Activated CD4-positive, alpha-beta T cell treated with anti-CD3 and anti-CD28 coated beads, Interleukin-2, amount 10 ng/mL, durations not matched to agents 7 days and 5 days (primary cell): ENCODE measurements at places on chromosomes 1 and 21. TPM values are rescaled to one million over a fixed set of nuclear protein-coding genes. Genes with fewer than 3 reads are reported as not detected.

DNA sequence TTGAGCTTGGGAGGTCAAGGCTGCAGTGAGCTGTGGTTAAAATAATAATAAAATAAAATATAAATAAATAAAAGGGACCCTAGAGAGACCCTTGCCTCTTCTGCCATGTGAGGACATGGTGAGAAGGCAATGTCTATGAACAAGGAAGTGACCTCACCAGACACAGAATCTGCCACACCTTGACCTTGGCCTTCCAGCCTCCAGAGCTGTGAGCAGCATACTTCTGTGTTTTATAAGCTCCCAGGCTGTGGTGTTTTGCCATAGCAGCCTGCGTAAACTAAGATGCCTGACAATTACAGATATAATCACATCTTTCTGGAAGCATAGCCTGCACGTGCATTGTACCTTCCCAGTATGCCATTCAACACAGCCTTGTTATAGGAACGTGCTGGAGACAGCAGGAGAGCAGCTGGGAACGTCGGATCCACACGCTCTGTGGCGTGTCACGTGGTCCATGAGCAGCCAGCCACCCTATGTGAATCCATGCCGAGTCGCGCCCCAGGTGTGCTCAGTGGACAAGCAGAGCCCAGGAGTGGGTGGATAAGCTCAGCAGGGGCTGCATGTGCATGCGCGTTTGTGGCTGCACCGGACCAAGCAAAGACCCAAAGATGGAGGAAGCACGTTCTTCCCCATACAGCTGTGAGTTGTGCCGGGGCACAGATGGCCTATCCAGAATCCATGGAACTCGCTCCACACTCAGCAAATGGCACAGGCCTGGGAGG is 17.8 kb downstream of the WNT9A start:
- H3K4me1 ChIP-seq = peaks cover 9% of the 10 kb centered on the region
- peaks cover 4% of the 10 kb centered on the region for H3K27me3 ChIP-seq
- DNase-seq = no peak
- no peaks in the 10 kb centered on the region for H3K36me3 ChIP-seq
- no peak overlapping the region for H3K4me3 ChIP-seq

GRCh38 chr1:109425391-109426280 is 612 bp downstream of the PSMA5 start:
- no peaks in the 10 kb centered on the region for H3K27me3 ChIP-seq
- peak overlapping the region; percentile 97 for H3K27ac ChIP-seq
- peaks cover 39% of the 10 kb centered on the region for H3K4me1 ChIP-seq
- H3K4me3 ChIP-seq = peak overlapping the region; percentile 94

- H3K27ac ChIP-seq = peak overlapping the region; percentile 91
- DNase-seq = peak; percentile 78
- H3K4me1 ChIP-seq = peaks cover 38% of the 10 kb centered on the region
- no peaks in the 10 kb centered on the region for H3K27me3 ChIP-seq
- peaks cover 21% of the 10 kb centered on the region for H3K36me3 ChIP-seq
Measured at GRCh38 chr1:6601049-6601922, 1.4 kb downstream of the KLHL21 start.

GRCh38 chr1:41391834-41392527 is 30.7 kb downstream of the FOXO6 start:
- no peak overlapping the region for H3K4me3 ChIP-seq
- H3K27me3 ChIP-seq = peaks cover 15% of the 10 kb centered on the region
- no peak for DNase-seq
- no peaks in the 10 kb centered on the region for H3K4me1 ChIP-seq

DNA sequence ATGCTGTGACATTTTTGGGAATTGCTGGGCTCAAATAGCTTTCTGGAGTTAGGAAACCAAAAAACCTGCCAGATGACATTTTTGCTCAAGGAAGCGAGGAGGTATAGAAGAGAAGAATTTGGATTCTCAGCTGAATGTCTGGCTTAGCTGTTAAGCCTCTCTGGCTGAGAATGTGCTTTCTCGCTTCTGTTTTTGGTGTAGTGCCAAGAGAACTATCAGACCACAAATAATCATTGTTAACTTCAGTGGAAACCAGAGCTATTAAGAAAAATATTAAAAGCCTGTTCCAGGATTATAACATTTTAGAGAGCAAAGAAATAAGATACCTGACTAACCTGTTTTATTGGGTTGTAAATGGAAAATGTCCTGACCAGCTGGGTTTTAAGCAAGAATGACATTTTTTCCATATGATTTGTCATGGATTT is 39.5 kb upstream of the DIPK1A start:
- H3K27me3 ChIP-seq = peaks cover 21% of the 10 kb centered on the region
- H3K4me3 ChIP-seq = no peak overlapping the region
- DNase-seq = no peak
- peaks cover 3% of the 10 kb centered on the region for H3K4me1 ChIP-seq
- H3K27ac ChIP-seq = no peak overlapping the region

GRCh38 chr1:33902486-33903209 is 38.8 kb downstream of the HMGB4 start:
- no peak overlapping the region for H3K4me3 ChIP-seq
- no peak overlapping the region for H3K27ac ChIP-seq
- no peak for DNase-seq
- peaks cover 8% of the 10 kb centered on the region for H3K27me3 ChIP-seq
- no peaks in the 10 kb centered on the region for H3K36me3 ChIP-seq
- no peaks in the 10 kb centered on the region for H3K4me1 ChIP-seq

- no peaks in the 10 kb centered on the region for H3K27me3 ChIP-seq
- DNase-seq = no peak
- no peaks in the 10 kb centered on the region for H3K36me3 ChIP-seq
- no peak overlapping the region for H3K27ac ChIP-seq
- H3K4me1 ChIP-seq = no peaks in the 10 kb centered on the region
Measured at GRCh38 chr1:14648391-14648790, 49.9 kb downstream of the KAZN start.

- H3K27me3 ChIP-seq = peaks cover 13% of the 10 kb centered on the region
- H3K4me3 ChIP-seq = no peak overlapping the region
- peaks cover 15% of the 10 kb centered on the region for H3K4me1 ChIP-seq
- no peak overlapping the region for H3K27ac ChIP-seq
- DNase-seq = peak; percentile 73
Measured at GRCh38 chr21:33374450-33375096, 28.6 kb upstream of the IFNGR2 start.

- no peak overlapping the region for H3K4me3 ChIP-seq
- H3K36me3 ChIP-seq = no peaks in the 10 kb centered on the region
- no peaks in the 10 kb centered on the region for H3K4me1 ChIP-seq
- no peak for DNase-seq
- H3K27me3 ChIP-seq = no peaks in the 10 kb centered on the region
Measured at GRCh38 chr1:225737161-225737560, 40.5 kb upstream of the SRP9 start.

- peaks cover 63% of the 10 kb centered on the region for H3K36me3 ChIP-seq
- no peaks in the 10 kb centered on the region for H3K27me3 ChIP-seq
- no peak overlapping the region for H3K4me3 ChIP-seq
- peak; percentile 47 for DNase-seq
- H3K27ac ChIP-seq = peak overlapping the region; percentile 92
- peaks cover 60% of the 10 kb centered on the region for H3K4me1 ChIP-seq
Measured at GRCh38 chr1:22105611-22106207, 37.2 kb downstream of the WNT4 start.

- no peak overlapping the region for H3K27ac ChIP-seq
- peaks cover 31% of the 10 kb centered on the region for H3K4me1 ChIP-seq
- DNase-seq = no peak
- no peaks in the 10 kb centered on the region for H3K36me3 ChIP-seq
- H3K27me3 ChIP-seq = peaks cover 6% of the 10 kb centered on the region
Measured at GRCh38 chr1:33375316-33375715, 54.4 kb upstream of the A3GALT2 start.

DNA sequence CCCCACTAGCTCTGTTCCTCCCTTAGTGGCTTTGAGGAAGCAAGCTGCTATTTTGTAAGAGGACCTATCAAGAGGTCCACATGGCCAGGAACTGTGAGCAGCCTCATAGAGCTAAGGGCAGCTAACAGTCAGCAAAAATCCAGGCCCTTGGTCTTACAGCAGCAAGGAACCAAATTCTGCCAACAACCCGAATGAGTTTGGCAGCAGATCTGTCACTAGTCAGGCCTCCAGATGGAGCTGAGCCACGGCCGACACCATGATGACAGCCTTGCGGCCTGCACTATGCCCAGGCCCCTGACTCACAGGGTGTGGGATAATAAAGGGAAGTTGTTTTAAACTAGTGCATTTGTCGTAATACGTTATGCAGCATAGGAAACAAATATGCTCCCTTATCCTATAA is 28.0 kb upstream of the H3-3A start:
- no peaks in the 10 kb centered on the region for H3K4me1 ChIP-seq
- no peak for DNase-seq
- H3K27ac ChIP-seq = no peak overlapping the region
- peaks cover 5% of the 10 kb centered on the region for H3K27me3 ChIP-seq

DNA sequence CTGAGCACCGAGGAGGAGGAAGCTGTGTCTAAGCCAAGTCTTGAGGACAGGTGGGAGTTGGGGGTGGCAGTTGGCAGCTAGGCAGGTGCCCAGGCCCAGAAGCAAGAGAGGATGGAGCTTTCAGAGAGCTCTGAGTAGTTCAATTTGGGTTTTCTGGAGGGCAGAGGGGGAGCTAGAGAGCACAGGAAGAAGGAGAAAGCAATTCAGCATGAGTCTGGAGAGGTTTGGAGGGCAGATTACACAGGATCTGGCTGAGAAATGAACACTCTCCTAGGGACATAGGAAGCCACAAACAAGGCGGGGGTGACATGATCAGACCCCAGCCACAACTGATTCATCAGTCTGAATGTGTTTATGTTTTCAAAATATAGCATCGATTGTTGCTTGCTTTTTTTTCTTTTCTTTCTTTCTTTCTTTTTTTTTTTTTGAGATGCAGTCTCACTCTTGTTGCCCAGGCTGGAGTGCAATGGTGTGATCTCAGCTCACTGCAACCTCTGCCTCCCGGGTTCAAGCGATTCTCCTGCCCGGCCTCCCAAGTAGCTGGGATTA is 23.8 kb downstream of the PTPRF start:
- H3K4me3 ChIP-seq = no peak overlapping the region
- peak overlapping the region; percentile 38 for H3K27ac ChIP-seq
- H3K4me1 ChIP-seq = peaks cover 12% of the 10 kb centered on the region
- H3K27me3 ChIP-seq = peaks cover 9% of the 10 kb centered on the region

DNA sequence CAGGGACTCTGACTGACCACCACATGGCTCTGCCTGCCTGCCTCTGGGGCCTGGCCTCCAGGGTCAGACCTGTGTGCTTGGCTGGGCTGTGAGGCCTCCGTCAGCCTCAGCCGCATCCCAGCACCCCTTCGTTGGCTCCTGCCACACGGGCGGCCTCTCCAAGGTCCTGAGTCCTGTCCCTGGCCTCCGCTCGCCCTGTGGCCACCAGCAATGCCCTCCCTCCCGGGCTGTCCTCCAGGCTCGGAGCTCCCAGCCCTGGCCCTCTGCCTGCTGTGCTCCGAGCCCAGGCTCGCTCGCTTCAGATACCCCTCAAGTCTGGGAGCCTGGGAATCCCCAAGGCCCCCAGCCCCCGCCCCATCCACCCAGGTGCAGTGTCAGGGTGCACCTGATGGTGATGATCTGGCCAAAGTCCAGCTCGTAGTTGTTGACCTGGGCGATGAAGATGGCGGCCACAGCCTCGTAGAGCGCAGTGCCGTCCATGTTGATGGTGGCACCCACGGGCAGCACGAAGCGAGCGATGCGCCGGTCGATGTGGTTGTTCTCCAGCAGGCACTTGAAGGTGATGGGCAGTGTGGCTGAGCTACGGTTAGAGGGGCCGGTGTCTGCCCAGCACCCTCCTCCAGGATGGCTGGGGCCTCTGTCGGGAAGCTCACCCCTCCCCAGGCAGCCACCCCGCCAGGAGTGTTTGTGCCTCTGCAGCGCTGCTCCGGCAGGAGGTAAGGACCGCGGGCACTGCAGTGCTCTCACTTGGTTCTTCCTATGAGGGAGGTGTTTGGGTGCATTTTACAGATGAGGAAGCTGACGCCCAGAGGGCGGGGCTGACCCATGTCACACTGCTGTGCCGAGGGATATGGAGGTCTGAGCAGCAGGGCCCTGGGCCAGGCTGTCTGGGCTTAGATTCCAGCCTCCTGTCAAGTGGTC is 28.5 kb downstream of the PODN start:
- H3K36me3 ChIP-seq = no peaks in the 10 kb centered on the region
- H3K4me3 ChIP-seq = no peak overlapping the region
- no peaks in the 10 kb centered on the region for H3K4me1 ChIP-seq
- DNase-seq = no peak
- no peaks in the 10 kb centered on the region for H3K27me3 ChIP-seq

GRCh38 chr1:203517426-203518110 is 23.6 kb downstream of the OPTC start:
- H3K27ac ChIP-seq = no peak overlapping the region
- H3K27me3 ChIP-seq = no peaks in the 10 kb centered on the region
- no peaks in the 10 kb centered on the region for H3K36me3 ChIP-seq
- no peak for DNase-seq
- H3K4me3 ChIP-seq = no peak overlapping the region

- H3K4me1 ChIP-seq = peaks cover 2% of the 10 kb centered on the region
- peak; percentile 66 for DNase-seq
- H3K27ac ChIP-seq = no peak overlapping the region
Measured at GRCh38 chr1:153465811-153466636, 5.6 kb upstream of the S100A7 start.

DNA sequence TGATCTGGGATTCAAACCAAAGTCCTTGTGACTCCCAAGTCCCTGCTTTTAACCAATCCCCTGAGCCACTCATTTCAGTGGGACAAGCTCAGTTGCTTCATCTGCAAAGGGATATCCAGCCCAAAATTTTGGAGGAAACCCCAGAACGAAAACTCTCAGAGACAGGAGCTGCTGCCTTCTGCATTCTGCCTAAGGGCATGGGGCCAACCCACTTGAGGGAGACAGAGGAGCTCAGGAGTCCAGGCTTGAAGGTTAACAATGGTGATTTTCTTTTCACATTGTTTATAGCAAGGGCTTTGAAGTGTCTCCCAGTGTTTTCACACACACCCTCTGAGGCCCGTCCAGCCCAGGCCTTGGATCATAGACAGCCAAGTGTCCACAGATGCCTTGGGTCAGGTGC is 148.1 kb upstream of the CTTNBP2NL start:
- H3K4me1 ChIP-seq = no peaks in the 10 kb centered on the region
- no peak overlapping the region for H3K4me3 ChIP-seq
- H3K36me3 ChIP-seq = no peaks in the 10 kb centered on the region
- H3K27me3 ChIP-seq = peaks cover 3% of the 10 kb centered on the region
- DNase-seq = no peak
- no peak overlapping the region for H3K27ac ChIP-seq

GRCh38 chr1:201692555-201693394 is 136.2 kb upstream of the IPO9 start:
- H3K4me3 ChIP-seq = no peak overlapping the region
- DNase-seq = no peak
- no peaks in the 10 kb centered on the region for H3K27me3 ChIP-seq
- no peaks in the 10 kb centered on the region for H3K36me3 ChIP-seq
- H3K27ac ChIP-seq = no peak overlapping the region

DNA sequence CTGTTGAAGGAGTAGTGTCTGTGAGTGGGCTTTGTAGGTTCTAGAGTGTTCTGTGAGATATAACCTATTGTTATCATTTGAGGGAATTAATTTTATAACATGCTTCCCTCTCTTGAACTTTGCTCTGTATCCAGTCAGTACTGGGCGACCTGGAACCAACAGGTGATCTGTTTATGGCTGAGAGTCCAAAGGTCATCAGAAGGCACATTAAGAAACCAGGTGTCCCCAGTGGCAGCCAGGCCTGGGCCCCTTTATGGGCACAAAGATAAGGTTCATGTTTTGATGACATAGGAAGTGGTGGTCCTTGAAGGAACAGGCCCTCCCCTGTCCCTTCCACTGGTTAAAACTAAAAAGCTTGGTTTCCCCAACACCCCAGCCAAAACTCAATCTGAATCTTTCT is 61.1 kb downstream of the FHAD1 start:
- peaks cover 2% of the 10 kb centered on the region for H3K4me1 ChIP-seq
- H3K4me3 ChIP-seq = no peak overlapping the region
- H3K36me3 ChIP-seq = no peaks in the 10 kb centered on the region
- H3K27me3 ChIP-seq = peaks cover 8% of the 10 kb centered on the region
- no peak overlapping the region for H3K27ac ChIP-seq
- DNase-seq = no peak

Gene OR2AK2
- total RNA-seq = not detected

Gene S100A7
- not detected for total RNA-seq

Gene SLC44A5
- total RNA-seq = not detected

Gene SPATA45
- total RNA-seq = not detected

Gene FAM163A
- not detected for total RNA-seq
